ENCODE measurements at places on chromosomes 1 and 21.

- DNase-seq, result no peak
Observed at GRCh38 chr1:180188091-180188506, 33.4 kb downstream of the QSOX1 start.

GRCh38 chr1:13517193-13517812, 3.5 kb upstream of the LRRC38 start:
- DNase-seq, result no peak

DNA sequence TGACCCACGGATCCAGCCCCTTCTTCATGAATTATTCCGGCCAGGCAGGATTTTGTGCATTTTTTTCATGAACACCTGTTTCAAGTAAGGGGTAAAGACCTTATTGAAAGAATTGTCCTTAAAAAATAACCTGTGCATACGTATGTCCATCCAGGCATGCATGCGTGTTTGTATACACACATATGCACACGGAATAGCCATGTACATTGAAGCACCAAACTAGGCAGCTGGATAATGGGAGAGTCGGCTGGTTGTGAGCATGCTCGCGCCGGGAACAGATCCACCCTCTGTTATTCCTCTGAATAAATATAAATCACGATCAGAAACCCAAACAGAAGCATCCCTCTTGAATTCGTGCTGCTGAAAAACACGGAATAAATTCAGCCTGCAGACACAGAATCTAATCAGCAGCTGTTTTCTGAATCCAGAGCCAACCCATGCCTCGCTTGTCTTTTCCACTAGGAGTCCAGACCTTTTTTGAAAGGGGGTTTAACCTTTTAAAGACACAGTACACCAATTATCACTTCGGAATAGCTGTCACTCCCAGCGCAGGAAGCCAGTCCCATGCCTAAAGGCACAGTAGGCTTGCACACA, at the start of gene HIVEP3:
Gene HIVEP3, minus strand, starts transcription at position 473 of the 594 bp plus-strand sequence.
- DNase-seq, result no peak

DNA sequence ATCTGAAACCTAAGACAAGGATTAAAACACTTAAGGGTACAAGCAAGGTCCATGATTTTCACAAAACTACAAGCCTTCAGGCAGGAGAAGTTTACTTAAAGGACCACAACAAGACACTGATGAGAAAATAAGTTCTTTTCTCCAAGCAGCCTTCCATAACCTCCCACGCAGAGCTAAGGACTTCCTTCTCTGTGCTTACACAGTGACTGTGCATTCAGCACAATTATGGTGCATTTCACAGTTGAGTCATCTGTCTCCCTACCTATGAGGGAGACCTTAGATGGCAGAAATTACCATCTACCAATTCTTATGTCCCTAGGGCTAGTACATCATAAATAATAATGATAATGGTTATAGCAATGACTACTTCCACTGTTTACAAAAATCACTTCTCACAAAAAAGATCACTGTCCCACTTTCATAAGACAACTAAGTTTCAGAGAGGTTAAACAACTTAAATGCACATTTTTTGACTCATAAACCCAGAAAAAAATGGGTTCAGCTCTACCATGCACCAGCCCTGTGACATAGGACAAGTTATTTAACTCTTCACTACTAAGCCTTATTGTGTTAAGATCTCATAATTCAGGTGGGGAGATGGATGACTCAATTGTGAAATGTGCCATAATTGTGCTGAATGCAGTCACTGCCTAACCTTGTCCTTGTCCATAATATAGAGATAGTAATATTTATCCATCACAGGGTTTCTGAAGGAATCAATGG, 45.3 kb downstream of the TARBP1 start:
- no peak for DNase-seq

- no peak for DNase-seq
Observed at GRCh38 chr1:164950541-164950986, 391.6 kb downstream of the PBX1 start.

- DNase-seq, result no peak
Observed at GRCh38 chr1:221174330-221174993, 295.2 kb downstream of the HLX start.

- no peak for DNase-seq
Observed at GRCh38 chr1:21911205-21912001, 25.7 kb downstream of the HSPG2 start.

- no peak for DNase-seq
Observed at GRCh38 chr1:11352816-11353799, 80.1 kb downstream of the UBIAD1 start.

DNA sequence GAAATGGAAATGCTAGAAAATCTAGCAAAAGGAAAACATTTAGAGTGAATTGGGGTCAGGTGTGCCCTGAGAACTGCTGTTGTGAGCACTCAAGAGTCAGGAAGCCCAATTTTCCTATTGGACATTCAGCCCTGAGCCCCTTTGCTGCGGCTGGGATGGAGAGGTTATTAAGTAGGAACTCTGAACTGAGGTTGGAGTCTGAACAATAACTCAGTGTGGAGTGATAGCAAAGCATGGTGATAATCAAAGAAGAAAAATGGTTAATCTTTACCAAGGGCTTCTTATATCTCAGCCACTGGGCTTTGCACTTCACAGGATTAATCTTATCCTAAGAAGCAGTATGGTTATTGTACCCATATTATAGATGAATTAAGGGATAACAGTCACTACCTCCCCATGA, 52.0 kb downstream of the TMCO4 start:
- no peak for DNase-seq

Measured in stimulated activated CD8-positive, alpha-beta memory T cell treated with anti-CD3 and anti-CD28 coated beads, Interleukin-4, amount 100 ng/mL, for 24 hours (primary cell).